ENCODE measurements at places on chromosomes 6 and 20.

- DNase-seq = no peak
These were observed 556.9 kb downstream of the CD83 start for GRCh38 chr6:14674458-14674857.

DNA sequence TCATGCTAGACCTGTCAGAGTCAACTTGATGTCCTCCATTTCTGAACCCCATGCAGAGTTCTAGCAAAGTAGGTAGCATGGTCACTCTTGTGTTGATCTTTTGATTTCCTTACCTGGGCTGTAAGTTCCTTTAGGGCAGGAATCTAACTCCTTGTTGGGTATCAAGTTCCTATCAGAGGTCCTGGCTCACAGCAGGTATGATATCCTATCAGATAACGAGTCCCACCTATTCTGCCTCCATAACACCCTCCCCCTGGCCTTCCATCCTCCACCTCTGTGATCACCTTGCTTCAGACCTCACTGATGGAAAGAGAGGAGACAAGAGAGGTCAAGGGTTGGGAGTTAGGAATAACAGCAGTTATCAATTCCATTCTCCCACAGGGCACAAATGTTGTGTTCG lies 76.1 kb downstream of the CDC40 start:
- DNase-seq = no peak

DNA sequence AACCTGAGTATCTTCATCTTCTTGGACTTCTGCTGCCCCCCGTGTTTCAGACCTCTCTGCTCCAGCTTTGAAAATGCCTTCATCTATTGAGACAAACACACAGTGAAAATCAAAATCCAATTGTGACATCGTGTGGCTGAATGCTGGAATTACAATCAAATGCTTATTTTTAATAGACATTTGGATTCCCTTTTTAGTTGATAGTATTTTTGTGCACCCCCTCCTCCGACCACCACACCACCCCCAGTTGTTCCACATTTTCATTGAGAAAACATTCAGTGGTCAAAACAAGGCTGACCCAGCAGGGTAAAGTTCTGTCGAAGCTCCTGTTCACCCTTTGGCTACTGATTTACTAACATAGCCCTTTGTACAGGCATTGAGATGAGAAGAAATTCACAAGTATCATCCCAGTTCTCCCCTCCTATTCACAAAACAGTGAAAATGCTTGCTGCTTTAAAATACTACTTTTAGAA lies 79.0 kb downstream of the NRSN1 start:
- DNase-seq = peak; percentile 36

- DNase-seq = no peak
These were observed 109.0 kb upstream of the FLRT3 start for GRCh38 chr20:14446446-14446845.

GRCh38 chr6:165159460-165159859 lies 149.9 kb downstream of the C6orf118 start:
- DNase-seq = no peak

GRCh38 chr6:52725535-52726192 lies 37.6 kb downstream of the GSTA2 start:
- no peak for DNase-seq

DNA sequence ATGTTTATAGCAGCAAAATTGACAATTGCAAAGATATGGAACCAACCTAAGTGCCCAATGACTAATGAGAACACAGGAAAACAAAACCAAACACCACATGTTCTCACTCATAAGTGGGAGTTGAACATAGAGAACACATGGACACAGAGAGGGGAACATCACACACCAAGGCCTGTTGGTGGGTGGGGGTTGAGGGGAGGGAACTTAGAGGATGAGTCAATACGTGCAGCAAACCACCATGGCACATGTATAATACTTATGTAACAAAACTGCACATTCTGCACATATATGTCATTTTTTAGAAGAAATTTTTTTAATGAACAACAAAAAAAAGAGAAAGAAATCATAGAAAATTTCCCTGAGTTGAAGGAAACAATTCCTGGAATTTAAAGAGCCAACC lies 3.9 kb downstream of the EPM2A start:
- DNase-seq = no peak

- no peak for DNase-seq
These were observed 949 bp upstream of the SLC17A3 start for GRCh38 chr6:25874822-25875562.

DNA sequence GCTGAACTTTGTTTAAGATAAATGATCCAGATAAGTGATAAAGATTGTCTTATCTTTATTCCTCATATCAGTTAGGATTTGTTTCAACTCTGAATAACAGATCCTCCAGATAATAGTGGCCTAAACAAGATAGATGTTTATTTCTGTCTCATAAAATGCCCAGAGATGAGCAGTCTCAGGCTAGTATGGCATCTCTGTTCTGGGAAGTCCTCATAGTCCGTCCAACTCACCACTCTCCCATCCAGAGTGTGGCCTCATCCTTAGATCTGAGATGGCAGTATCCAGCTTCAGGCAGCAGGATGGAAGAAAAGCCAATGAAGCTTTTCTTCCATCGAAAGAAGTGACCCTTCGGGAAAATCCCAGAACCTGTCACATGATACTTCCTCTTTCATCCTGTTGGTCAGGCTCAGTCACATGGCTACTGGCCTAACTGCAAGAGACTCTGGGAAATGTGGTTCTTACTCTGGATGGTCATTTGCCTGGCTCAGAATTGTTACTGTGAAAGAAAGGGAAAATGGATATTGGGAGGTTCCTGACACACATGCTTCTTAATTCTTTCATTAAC lies 29.4 kb upstream of the TAGAP start:
- peak; percentile 88 for DNase-seq

GRCh38 chr6:134331256-134331655 lies 13.3 kb upstream of the SGK1 start:
- no peak for DNase-seq

GRCh38 chr20:62303340-62304226 lies 786 bp downstream of the ADRM1 start:
- no peak for DNase-seq

- peak; percentile 15 for DNase-seq
These were observed 7.8 kb downstream of the STX7 start for GRCh38 chr6:132505158-132505557.

GRCh38 chr6:158414851-158415262 lies 102.6 kb downstream of the TULP4 start:
- no peak for DNase-seq

DNA sequence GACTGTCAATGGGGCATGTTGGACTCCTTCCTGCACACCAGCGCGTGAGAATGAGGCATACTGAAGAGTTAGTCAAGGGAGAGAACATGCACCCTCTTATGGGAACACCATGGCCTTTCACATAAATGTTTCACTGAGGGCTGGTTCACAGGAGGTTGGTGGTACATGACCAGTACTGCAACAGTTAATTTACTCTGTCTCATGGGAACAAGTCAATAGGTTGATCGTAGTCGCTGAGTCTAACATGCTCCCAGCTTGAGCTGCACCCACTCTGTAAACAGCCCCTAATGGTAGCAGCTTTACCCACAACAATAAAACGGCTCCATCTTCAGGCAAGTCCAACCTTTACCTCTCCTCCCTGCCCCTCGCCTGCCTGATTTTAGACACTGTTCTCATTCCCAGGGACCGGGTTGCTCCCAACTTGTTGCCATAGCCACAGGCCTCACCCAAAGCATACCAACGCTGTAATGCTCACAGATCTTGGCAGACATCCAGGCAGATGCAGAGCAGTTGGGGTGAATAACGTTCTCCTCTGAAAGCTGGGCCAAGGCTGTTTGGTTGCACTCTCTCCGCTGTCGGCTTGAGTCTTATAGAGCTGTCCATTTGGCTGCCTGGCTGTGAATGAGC lies 111.3 kb downstream of the LY86 start:
- peak; percentile 42 for DNase-seq

DNA sequence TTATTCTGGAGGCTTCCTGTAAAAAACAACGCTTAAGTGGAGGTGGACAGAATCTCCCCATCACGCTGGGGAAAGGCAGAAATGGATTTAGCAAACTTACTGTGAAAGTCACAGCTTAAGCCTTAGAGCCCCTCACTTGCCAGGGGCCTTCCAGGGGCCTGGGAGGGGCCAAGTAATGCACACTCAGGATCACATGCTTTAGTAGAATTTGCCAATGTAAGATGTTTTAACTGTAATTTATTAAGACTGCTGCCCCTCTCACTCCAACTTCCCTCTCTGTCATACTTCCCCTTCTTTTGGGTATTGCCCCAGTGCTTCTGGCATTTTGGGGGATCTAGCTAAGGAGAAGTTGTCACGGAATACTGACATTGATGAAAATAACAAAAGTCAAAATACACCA lies 12.6 kb upstream of the ADA start:
- no peak for DNase-seq

DNA sequence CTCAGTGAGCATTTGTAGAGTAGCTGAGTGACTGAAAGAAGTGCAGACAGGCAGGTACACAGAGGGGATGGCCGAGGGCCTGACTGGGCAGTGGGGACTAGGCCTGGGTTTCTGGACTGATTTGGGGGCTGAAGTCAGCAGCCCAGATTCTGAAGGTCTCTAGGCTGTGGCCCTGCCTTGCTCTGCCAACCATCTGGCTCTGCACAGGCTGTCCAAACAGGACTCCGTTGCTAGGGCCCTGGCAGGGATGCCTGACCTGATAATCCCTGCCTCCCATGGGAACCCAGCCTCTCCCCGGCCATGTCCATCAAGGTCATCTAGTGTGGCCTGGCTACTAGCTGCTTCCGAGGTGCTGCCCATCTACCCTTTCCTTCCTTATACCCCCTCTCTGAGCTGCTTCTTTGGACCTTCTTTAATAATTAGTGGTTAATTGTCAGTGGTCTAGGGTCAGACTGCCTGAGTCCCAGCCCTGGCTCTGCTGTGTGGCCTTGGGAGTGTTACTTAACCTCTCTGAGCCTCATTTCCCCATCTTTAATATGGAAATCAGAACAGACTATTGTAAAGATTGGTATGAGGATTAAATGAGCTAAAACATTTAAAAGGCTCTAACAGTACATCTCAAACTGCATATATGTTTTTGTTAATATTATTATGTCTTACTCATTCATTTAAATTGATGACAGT lies 137.9 kb downstream of the VEGFA start:
- DNase-seq = no peak

GRCh38 chr6:131828080-131828479 lies 20.3 kb downstream of the ENPP1 start:
- DNase-seq = no peak

DNA sequence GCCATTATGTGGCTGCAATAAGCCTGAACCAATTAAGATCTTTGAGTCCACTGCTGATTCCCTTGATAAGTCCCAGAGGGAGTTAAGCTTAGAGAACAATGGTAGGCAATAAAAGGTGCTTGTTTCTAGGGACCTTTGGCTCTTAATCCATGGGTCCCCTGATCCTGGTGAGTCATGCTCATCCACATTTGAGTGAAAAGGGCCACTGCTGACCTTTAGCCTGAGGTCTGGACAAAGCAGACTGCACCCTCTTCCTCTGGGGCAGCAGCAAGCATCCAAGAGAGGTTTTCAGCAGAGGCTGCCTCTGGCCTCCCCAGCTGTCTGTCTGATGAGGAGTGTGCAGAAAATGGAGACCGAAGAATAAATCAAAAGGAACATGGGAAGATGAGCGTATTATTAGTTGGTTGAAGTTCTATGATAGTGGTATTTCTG lies 16.1 kb upstream of the SCGN start:
- DNase-seq = no peak

DNA sequence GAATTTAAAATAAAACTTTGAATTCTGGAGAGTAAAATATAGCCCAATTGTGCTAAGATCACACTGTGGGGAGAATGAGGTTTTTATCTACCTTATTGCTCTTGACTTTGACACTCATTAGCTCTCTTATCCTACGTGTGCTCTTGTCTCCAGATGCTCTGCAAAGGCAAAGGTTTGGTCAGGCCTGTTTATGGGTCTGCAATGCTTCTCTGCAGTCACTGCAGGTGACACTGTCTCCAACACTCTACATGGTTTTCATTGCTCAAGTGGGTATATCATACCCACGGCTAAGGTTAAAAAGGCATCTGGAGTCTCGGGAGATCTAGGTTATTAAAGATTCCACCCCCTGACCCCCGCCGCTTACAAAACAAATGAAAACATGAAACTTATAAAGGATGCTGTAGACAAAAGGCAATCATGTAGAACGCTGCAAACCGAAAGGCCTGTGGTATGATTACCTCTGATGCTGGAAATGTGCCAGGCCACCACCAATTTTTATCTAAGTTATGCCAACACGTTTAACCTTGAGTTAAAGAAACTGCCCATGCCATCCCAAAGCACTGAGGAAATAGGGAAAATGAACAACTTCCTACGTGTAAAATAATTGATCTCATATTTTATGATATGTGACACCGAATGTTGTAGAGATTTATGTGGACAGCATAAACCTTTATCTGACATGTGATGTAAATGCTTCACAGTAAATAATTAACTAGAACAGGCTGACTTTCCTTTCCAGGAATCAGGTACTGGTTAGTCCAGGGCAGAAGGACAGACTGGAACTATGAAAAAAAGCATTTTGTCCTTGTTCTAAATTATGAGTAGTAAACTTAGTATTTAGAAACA lies 238.2 kb upstream of the NOX3 start:
- DNase-seq = no peak

DNA sequence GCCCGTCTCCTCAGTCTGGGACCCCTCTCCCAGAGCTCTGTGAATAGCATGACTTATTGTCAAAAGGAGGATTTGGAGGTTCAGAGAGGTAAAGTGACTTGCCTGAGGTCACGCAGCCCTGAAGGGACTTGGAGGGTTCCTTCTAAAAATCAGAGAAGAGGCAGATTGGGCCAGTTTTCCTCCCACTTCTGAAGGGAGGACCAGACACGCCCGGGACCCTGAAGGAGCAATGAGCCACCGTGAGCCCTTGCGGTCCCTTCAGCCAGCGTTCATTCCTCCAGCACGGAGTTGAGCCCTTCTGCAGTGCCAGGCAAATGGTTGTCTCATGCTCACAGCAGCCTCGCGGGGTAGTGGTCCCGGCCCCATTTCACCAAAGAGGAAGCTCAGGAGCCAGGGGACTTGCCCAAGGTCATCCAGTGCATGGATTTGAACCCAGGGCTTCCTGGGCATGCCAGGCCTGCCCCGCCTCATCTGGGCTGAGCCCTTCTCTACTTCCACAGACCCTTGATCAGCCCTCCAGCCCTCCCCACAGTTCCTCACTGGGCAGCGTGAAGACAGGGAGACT lies 7.4 kb downstream of the SRC start:
- DNase-seq = no peak

DNA sequence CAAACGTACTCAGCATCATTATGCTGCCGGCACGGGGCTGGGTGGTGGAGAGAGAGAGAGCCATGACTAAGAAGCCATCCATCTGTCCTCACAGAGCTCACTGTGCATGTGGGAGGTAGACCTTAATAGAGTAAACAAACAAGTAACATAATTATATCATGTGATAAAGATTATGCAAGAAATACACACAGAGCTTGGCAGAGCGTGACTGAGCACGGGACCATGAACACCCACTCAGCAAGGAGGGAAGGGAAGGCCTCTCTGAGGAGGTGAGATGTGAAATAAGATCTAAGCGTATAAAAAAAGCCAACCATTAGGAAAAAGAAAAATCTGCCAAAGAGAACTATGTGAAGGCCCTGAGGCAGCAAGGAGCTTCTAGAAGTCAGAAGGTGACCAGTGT lies 207.5 kb downstream of the PTPRT start:
- DNase-seq = no peak

GRCh38 chr6:137116807-137117206 lies 56.6 kb downstream of the IL22RA2 start:
- DNase-seq = no peak
